ENCODE measurements at places on chromosomes 1 and 21. TPM values are rescaled to one million over a fixed set of nuclear protein-coding genes. Genes with fewer than 3 reads are reported as not detected.

DSCAM gene
- total RNA-seq = 0.02 TPM

KRTAP21-2 gene
- not detected for total RNA-seq

LPAR3 gene
- total RNA-seq = 4.1 TPM

DDX20 gene
- 28.3 TPM for total RNA-seq

FCN3 gene
- not detected for total RNA-seq

UBL4B gene
- not detected for total RNA-seq

ACTL8 gene
- 0.08 TPM for total RNA-seq

LCE2A gene
- total RNA-seq = not detected

NLRP3 gene
- 0.05 TPM for total RNA-seq

DNA sequence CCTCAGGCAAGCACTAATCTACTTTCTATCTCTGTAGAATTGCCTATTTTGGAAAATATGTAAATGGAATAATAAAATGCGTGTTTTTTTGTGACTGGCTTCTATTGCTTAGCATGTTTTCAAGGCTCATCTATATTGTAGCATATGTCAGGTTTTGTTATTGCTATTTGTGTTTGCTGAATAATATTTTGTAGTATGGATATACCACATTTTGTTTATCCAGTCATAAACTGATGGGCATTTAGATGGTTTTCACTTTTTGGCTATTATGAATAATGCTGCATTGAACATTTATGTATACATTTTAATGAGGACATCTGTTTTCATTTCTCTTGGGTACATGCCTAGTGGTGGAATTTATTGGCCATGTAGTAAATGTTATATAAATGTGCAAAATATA is 183.3 kb upstream of the ZP4 start:
- DNase-seq = no peak

GRCh38 chr1:58689167-58689566 is 10.7 kb downstream of the MYSM1 start:
- DNase-seq = no peak

DNA sequence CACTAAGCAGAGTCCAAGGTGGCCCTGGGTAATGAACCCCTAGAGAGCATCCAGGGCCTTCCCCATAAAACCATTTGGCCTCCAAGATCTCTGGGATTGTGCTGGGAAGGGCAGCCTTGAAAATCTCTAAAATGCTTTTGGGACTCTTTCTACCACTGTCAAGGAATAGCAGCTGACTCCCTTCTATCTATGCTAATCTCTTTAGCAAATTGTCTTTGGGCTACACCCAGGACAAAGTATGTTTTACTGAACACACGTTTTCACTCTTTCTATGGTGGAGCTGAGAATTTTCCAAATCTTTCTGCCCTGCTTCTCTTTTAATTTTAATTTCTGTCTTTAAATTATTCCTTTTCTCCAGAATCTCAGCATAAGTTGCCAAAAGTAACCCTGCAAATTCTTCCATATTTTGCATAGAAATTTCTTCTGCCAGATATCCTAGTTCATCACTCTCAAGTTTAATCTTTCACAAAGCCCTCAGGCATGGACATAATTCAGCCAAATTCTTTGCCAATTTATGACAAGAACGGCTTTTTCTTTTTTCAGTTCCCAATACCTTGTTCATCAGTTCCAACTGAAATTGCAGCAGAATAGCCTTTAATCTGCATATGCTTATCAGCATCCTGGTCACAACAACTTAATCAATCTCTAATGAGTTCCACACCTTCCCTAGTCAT is 687.0 kb upstream of the ADGRL4 start:
- DNase-seq = no peak

GRCh38 chr1:108749081-108749480 is 2.6 kb downstream of the STXBP3 start:
- no peak for DNase-seq

DNA sequence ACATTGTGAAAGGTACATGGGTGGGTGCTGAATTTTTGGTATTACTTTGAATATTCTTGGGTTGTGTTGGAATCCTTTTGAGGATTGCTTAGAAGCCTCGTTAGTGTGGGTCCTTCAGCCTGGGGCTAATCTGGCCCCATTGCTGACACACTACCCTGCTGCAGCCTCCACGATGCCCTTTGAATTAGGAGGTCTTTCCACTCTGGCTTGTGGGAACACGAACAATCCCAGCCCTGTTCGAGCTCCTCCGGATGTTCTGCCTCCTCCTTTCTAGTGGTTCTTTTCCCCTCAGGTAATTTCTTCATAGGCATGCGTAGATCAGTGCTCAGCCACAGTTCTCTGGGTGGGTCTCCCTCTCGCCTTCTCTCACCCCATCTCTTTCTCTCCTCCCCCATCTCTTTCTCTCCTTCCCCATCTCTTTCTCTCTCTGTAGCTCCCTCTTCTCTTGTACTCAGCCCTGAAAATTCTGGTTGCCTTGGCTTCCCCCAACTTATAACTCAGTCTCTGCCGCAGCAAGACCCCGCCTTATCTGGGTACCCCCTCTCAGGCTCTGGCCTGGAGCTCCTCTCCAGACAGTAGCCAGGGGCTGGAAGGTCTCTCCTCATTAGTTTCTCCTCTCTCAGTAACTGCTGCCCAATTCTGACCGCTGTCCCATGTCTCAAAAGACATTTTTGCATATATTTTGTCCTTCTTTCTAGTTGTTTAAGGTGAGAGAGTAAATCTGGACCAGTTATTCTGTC is 46.0 kb upstream of the SLC19A1 start:
- no peak for DNase-seq

DNA sequence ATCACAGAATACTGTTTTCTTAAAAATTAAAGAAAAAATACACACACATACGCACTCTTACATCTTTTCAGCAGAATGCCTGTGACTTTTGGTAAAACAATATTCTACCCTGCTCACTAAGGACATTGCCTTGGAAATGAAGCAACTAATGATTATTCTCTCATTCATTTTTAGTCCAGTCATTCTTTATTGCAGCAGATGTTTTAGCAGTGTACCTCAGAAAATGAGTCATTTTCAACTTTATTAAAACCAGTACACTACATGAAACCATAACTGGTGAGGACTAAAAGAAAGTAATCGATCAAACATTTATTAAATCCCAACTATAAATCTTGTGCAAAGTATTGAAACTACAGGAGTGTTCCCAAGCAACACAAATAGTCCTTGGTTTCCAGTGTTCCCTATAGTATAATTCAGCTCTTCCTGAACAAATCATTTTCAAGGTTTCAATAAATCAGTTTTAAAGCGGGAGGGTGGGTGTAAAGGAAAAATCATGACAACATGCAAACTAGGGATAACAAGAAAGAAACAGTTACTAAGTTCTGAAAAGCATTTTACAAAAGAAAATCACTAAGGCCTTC is 114.2 kb downstream of the ADGRL4 start:
- DNase-seq = no peak

GRCh38 chr1:183034682-183035081 is 11.5 kb downstream of the LAMC1 start:
- DNase-seq = no peak

DNA sequence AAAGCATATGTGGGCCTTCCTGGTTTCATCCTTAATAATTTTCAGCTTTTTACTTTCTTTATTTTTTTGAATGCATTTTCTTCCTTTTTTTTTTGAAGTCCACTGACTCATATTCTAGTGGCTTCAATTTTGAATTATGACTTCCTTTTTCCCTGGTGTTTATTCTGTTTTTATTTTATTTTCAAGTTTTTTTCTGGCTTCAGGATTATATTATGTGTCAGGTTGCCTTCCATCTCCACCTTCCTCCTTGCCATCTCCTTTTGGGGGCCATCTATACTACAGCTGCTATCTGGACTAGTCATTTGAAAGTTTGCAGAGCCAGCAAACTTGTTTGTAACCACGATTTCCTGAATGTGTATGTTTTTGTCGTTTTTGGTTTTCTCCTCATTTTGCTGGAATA is 117.6 kb downstream of the LEPR start:
- no peak for DNase-seq

DNA sequence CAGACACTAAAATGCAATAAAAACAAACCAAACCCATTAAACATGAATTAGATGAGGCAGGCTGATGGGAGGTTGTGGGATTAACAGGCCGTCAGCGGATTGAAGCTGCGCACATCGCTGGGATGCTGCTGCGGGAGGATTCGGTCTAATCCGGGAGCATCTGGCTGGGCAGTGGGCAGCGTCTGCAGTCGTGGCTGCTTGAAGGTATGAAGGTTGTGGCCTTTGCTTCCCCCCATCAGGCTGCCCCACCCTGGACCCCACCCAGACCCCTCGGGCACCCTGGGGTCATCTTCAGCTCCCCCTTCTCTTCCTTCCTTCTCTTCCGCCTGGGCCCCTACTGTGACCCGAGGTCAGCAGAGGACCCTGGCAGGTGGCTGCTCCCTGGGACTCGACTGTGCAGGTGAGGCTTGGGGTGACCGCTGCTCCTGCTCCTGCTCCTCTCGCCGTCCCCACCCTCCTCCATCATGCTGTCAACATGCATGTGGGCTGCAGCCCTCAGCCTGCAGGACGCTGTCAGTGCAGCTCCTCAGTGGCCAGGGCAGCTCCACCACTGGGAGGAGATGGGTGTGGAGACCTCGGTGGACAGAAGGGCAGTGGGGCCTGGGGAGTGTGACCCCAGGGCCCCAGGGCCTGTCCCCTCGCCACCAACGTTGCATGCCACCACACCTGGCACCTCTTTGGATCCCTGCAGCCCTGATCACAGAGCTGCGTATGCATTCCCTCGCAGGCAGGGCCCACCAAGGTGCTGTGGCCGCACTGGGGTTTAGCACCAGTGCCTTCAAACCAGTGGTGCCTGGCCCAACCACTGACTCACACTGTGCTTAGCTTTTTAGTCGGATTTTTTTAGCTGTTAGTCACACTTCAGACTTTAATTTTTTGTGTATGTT is 112.2 kb upstream of the COL6A1 start:
- DNase-seq = no peak

- peak; percentile 78 for DNase-seq
These were observed 54.1 kb downstream of the NPHP4 start for GRCh38 chr1:5938101-5938646.

DNA sequence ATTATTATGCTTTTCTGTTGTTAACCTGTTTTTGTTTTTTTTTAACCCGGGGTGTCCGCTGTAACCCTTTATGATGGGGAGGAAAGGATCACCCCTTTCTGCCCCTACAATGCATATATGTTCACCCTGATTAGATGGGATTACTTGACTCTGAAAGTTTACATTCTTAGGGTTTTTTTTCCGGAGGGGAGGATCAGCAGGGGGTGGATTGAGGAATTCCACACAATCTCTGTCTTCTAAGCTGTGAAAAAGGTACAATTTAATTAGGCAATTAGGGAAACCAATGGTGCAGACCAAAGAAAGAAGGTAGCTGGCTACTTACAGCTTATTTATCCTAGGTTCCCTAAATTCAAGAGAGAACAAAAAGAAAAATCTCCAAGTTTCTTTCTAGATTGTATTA is 58.3 kb downstream of the EDEM3 start:
- DNase-seq = no peak

DNA sequence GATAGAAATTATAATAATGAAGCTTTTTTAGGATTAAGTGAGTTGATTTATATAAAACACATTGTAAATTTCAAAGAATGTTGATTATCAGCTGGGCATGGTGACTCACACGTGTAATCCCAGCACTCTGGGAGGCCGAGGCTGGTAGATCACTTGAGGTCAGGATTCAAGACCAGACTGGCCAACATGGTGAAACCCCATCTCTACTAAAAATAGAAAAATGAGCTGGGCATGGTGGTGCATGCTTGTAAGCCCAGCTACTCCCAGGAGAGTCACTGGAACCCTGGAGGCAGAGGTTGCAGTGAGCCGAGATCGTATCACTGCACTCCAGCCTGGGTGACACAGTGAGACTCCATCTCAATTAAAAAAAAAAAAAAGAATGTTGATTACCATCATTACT is 18.4 kb downstream of the ADAMTS1 start:
- peak; percentile 70 for DNase-seq

DNA sequence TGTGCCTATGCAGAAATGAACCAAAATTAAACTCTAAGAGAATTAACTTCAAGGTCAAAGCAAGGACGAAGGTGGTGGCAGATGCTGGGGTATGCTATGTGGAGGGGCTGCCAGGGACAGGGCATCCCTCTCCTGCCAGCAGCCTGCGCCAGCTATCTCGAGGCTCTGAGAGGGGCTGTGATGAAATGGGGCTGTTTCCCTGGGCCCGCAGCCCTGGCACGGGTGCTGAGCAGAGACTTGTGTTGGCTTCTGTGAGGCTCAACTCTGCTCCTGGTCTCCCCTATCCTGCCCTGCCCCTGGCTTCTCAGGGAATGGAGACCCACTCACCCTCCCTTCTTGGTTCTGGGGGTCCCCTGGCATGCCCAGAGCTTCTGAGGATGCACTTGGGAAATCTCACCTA is 41.9 kb upstream of the TIAM1 start:
- no peak for DNase-seq

DNA sequence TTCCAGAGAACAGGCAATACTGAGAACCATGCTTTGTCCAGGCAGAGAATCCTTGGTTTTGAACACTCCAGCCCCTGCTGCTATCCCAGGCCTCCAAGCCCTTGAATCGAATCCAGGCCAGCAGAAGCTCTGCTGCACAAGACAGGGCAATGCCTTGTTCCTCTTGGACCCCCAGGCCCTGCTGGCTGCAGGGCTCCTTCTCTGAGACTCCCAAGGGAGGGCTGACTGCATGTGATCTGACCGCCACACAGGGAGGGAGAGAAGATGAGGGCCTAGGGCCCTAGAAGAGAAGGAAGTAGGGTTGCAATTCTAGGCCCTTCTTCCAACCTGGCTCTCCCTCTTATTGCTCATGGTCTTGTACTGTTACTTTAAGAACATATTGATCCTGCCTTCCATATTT is 160.6 kb upstream of the EDN2 start:
- DNase-seq = no peak

DNA sequence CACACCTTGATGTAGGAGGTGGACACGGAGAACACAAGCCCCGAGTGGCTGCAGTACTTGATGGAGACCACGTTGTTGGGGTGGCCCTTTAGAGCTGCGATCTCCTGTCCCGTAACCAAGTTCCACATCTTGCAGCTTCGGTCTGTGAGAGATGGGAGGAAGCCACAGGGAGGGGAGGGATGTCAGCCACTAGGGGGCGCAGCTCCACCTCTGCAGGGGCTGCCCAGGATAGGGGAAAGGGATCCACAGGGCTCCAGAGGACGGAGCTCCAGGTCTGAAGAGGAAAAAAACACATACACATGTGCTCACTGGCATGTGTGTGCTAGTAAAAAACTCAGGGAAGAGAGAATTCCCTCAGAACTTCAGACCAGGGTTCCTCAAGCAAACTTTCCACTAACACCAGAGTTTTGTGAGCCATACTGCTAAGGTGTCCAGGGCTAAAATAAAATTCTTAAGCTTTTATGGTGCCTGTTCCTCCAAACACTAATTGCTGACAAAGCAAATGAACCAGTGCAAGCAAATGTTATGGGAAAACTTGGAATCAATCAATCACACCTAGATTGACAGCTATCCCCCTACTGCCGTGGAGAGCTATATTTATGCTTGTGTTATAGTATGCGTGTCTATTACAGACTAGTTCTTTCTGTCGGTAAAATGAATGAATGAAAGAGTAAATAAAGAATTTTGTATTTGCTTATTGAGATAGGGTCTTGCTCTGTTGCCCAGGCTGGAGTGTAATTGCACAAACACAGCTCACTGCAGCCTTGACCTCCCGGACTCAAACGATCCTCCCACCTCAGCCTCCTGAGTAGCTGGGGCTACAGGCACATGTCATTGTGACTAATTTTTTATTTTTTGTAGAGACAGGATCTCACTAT is 43.7 kb downstream of the KIF21B start:
- DNase-seq = peak; percentile 80

- DNase-seq = no peak
These were observed 27.3 kb upstream of the OTUD3 start for GRCh38 chr1:19854866-19855265.

- no peak for DNase-seq
These were observed 150.1 kb upstream of the RUNX1 start for GRCh38 chr21:35198982-35199732.

- no peak for DNase-seq
These were observed 34.1 kb downstream of the GABPB2 start for GRCh38 chr1:151104630-151105029.

Data from SJCRH30 (cell line).